ENCODE measurements at places on chromosomes 3 and 15.

DNA sequence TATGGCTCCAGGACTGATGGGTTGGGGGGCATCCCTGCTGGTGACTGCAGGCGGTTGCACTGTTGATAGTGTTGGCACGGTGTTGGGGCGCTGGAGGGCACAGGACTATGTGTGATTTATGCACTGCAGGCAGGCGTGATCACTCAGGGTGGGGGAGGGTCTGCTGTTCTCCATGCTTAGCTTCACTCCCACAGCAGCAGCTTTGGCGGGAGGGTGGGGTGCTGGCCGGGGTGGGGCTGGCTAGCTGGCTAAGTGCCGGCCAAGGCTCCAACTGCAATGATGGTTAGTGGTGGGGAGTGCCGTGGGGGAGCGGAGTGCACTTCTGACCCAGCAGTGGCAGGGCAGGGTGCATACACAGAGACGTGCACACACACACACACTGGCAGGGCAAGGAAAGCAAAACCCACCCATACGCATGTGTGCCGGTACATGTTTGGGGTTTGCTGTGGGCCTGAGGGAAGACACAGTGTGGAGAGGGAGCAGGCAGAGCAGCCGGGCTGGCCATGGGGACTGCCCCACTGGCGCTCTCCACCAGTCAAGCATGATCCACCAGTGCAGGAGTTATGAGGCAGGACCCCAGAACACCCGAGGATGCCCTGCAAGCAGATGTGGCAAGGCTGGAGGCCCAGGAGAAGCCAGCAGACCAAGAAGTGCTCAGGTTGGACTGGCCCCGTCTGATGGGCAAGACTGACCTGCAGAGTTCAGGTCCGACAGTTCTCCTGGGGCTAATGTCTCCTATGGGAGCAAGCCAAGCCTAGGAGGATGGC is 16.5 kb upstream of the FGF7 start:
- DNase-seq, result no peak

DNA sequence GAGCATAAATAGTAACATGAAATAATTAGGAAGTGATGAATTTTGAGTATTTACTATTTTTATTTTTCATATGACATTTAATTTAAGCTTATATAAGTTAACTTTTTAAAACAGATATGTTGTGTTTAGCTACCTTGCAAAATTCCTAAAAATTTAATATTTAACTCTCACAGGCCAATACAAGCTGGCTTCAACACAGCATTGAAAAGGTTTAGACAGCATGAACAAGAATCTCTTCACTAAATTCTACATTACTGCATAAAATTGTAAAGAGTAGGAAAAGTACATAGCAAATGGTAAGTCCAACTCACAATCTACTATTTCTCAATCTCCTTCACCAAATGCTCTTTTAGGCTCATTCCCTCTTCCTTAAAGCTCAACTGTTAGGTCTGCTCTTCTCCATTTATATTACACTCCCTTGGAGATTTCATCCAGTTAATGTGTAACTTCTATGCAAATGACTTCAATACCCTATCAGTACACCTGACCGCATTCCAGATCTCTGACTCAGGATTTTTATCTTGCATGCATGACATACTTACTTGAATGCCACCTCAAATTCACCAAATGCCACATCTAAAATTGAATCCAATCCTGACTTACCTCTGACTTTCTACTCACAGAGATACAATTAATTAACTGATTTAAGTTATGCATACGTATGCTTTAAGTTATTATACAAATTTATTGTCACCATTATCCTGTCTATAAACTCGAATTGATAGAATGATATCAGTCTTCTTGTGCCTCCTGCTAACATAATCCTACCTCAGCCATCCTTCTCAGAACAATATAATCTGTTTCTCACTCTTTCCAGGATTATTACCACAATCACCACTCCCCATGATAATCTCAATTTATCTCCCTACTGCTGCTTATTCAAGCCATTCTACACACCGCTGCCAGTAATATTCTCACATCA is 127.0 kb downstream of the STAG1 start:
- DNase-seq, result peak; percentile 15

GRCh38 chr3:45224824-45225464 is 1.1 kb downstream of the TMEM158 start:
- DNase-seq, result no peak

DNA sequence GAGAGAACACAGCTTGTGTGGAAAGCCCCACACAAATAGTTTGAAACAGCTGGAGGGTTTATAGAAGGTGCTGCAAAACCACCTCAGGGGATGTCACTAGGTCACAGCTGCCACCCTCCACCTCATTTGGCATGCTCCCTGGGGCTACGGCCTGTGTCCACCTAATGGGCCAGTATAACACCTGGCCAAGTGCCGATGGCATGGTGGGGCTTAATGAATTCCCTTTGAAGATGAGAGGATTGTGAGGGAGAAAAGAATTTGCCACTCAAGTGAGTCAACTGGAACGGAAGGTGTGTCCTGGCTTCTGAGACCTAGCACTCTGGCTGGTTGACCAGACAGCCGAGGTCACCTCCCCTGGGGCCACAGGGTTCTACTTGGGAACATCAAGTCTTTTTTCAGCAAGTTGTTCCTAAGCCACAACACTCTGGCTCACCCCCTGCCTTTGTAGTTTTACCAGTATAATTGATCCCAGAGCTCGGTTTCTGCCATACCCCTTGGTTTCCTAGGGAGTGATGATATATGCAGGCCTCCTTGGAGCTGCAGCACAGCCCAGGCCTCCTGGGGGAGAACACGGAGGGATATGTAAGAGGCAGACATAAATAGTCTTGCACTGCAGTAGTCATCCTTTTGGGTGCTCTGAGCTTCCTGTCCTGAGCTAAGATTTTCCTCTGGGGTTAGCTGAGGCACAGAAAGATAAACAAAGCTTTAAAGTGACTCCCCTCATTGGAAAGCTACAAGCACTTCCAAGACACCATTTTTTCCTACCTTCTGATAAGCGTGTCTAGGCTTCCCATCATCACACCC is 178.2 kb upstream of the LPP start:
- DNase-seq, result no peak

DNA sequence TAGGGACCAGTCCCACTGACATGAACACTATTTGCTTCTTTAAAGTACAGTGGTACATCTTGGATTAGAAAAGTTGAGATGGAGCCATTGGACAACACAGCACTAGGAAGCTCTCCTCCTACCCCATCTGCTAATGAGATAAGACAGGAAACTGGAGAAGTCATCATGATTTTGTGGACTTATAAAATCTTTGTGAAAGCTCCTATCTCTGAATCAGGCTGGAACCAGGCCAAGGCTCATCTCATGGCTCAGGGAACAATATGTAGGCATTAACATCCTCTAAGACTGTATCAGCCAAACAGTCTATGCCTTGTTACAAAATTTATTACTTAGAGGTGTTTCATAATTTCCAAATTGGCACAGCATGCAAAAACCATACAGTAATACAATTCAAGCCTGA is 84.1 kb downstream of the BOC start:
- DNase-seq, result no peak

DNA sequence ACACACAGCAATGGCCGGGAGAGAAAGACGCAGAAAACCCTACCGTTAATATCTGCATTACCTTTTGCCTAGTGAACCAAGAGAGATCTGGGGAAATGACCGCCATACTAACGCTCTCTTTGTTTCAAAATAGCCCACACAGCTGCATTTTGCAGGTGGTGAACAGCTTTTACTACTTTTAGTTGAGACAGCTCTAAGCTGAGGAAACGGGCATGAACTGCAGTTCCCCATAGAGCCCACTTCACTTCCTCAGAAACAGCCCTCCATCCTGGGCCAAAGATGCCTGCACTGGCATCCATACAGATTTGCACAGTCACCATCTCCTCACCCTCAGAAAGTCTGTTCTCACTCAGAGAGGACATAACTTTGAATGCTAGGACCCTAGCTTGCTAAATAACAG is 45.0 kb downstream of the ZNF860 start:
- DNase-seq, result no peak

GRCh38 chr15:64651601-64652191 is 123.7 kb downstream of the RBPMS2 start:
- no peak for DNase-seq

DNA sequence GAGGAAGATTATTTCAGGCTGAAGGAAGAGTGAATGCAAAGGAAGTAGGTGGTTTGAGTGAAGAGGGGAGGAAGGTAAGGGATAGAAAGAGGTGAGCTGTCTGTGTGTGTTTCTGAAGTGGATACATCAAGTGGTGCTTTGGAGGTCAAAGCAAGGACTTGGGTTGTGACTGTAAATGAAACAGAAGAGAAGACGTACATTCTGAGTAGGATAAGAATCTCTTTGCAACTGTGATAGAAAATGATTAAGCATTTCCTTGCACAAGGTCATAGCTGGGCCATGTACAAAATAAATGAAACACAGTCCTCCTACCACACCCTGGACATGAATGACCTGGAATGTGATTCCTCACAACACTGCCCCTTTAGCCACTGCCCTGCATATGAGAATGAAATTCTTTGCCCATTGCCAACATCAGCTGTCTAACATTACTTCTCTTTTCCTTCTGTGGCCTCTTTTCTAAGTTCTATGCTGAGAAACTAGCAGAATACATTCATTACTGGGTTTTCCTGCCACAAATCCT is 28.3 kb upstream of the MINDY4B start:
- DNase-seq, result no peak

- DNase-seq, result no peak
These were observed 39.5 kb upstream of the TSEN2 start for GRCh38 chr3:12444582-12445471.

DNA sequence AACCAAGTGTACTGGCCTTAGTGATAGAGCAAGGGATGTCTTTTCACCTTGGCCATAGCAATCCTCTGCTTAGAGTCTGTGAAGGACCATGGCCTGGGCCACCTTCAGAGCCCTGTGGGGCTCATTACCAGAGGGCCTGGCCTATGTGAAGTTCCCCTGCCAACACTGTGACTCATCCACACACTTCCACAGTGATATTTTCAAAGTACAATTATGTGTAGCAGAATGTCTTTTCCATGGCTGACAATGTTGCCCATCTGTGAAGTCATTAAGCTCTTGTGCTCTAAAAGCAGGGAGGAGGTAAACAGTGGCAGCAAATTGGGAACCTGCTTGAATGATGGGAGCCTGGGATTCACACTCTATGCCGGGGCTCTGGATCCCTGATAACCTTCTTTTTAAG is 12.2 kb upstream of the CACNA1D start:
- no peak for DNase-seq

DNA sequence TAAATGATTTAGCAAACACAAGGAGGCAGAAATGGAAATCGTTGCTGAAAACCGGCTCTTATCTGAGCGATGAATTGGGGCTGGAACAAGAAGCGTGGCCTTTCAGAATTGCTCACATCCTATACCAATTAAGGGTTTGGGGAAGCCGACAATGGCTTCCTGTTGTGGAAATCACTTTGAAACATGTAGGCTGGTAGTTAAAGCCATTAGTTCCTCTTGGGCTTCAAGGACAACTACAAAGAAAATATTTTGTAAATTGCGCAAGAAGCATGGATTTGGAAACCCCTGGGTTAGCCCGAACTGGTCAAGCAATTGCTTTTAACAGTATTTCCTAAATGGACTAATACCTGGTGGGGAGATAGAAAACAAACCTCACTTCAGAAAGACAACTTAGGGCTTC is 182.4 kb downstream of the ADAMTS9 start:
- DNase-seq, result no peak

DNA sequence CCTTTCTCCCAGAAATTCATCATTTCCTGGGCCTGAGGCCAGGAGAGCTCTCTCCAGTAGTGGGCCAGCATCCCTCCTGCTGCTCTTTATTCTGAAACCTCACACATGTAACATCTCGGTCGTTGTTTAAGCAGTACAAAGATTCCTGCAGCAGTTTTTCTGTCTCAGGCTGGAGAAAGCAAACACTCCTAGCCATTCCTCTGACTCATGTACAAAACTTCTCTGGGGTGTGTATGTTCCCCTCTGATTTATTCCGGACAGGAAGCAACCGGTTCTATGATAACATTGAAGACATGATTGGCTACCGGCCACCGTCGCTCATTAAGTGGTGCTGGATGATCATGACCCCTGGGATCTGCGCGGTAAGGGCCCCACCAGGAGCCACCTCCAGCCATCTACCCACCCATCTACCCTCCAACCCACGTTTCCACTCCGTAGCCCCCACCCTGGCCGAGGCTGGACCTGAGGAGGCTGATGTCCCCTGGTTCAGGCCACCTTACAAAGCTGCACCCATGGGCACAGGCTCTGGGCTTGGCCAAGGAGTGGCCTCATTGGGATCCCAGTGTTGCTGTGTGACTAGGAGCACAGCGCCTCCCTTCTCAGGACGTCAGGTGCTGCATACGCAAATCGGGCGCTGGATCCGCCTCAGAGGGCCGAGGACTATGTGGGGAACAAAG is 58.6 kb upstream of the SLC6A1 start:
- DNase-seq, result peak; percentile 29

DNA sequence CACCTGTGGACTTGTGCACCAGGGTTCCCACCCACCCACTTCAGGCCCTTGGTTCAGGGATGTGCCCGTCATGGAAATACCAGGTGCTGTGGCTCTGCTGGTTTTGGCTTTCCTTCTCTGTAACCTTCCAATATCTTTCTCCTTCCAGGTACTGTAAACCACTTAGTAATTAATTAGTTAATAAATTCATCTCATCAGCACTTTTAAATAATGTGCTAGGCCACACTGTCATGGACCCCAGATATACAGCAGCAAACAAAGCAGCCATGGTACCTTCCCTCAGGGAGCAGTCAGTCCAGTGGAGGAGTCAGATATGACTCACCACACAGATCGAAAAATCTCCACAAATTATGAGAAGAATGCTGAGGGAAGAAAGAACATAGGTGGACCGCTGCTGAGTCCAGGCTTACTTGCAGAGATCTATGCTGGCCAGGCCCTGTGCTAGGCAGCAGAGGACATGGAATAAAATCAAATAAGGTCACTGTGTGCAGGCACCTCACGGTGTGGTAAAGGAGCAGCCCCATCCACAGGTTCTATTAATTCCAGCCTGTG is 6.8 kb upstream of the GATA2 start:
- no peak for DNase-seq

GRCh38 chr3:172102883-172103310 is 63.5 kb downstream of the FNDC3B start:
- DNase-seq, result no peak

DNA sequence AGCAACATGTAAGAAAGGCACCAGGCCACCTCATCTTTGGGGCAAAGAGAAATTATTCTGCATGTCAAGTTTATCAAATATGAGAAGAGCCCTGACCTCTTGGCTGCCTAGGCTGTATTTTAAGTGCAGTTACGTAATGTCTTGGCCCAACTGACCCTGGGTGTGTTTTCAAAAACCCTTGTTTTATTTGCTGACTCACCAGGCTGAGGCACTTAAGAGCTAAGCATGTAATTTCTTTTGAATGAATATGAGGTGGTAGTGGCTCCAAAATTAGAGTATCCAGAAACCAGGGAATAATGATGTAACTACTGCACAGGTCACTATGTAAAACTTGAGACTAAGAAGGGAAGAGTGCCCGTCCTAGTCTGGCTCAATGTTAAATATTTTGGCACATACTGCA is 24.3 kb downstream of the PGPEP1L start:
- peak; percentile 68 for DNase-seq

DNA sequence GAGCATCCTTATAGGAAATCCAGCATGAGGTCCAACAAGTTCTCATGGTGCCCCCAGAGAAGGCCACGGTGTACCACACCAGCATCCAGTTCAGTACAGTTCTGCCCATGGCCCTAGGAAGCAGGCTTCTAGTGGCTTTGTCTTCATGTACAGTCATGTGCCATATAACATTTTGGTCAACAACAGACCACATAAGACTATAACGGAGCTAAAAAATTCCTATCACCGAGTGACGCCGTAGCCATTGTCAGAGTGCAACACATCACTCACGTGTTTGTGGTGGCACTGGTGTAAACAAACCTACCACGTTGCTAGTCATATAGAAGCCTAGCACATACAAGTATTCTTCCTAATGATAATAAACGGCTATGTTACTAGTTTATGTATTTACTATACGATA is 209.0 kb downstream of the ARRDC4 start:
- no peak for DNase-seq

All from HS-5 (cell line).